ENCODE measurements at places on chromosomes 3 and 15.

DNA sequence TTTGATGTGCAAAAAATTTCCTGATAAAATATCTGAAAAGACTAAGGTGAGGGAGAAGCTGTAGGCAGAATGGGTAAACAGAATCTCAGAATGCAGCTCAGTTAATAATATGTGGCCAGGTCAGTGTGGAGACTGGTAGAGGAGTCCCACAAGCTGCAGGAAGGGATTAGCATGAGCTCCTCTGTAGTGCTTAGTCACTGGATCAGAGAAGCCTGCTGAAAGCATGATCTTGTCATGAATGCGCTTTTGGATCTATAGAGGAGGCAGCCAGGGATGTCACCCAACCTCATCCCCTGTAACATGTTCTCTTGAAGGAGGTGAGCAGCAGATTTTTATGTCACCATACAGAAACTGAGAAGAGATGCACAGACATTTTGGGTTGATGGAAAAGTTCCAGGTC lies 1035.3 kb upstream of the GBE1 start:
- DNase-seq, result no peak

GRCh38 chr15:81225161-81225671 lies 28.5 kb downstream of the IL16 start:
- DNase-seq, result no peak

DNA sequence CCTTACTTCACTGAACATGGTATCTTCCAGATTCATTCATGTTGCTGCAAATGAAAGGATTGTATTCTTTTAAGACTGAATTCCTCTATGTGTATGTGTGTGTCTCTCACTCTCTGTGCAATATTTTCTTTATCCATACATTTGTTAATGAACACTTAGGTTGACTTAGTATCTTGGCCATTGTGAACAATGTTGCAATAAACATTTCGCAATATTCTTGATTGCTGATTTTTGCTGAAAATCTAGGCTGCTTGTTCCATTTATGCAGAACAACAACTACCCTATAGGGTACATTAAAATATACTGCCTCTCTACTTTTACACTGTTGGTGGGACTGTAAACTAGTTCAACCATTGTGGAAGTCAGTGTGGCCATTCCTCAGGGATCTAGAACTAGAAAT lies 732.4 kb downstream of the CADM2 start:
- no peak for DNase-seq

- peak; percentile 8 for DNase-seq
These were observed 8.2 kb upstream of the ITGA11 start for GRCh38 chr15:68440136-68440535.

DNA sequence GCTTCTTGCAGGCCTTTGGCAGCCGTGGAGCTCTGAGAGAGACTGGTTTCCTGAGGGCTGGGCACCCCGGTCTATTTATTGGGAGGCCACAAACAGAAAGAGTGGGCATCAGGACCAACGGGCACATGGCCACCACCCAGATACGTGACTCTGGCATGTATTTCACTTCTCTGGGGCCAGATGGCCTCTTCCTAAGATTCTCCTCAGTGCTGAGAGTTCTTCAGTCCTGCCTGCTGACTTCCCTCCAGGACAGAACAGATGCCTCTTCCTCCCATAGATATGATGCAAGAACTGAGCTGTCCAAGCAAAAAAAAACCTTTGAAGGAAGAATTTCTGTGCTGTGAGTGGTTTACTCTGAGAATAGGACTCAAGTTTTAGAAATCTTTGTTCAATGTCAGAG lies 107.7 kb downstream of the IGF2BP2 start:
- DNase-seq, result no peak

GRCh38 chr3:163422671-163423070 lies 1655.6 kb downstream of the SI start:
- no peak for DNase-seq

DNA sequence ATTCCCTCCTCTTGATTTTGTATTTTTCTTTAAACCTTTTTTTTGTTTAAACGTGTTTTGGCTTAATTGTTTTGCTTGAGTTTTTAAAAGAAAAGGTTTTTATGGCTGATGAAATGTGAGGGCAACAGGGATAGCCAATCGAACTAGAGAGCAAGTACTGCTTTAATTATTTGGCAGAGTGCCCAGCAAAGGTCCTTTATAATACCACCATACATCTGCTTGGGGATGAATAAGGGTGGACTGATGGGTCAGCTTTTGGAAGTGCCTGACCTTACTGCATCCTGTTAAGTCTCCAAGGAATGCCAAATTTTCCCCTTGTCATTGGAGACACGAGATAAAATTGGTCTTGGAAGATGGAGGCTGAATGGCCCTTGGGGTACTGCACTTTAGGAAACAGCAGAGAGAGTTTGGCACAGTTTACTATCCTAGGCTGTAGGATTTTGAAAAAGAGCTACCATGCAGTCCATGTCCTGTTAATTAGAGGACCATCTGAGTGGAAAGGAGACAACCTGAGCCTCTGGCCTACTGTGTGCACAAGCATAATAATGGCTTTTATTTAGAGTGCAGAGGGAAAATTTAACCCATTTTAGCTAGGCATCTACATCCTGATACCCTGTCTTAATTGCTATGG lies 19.8 kb upstream of the MTHFS start:
- DNase-seq, result no peak

DNA sequence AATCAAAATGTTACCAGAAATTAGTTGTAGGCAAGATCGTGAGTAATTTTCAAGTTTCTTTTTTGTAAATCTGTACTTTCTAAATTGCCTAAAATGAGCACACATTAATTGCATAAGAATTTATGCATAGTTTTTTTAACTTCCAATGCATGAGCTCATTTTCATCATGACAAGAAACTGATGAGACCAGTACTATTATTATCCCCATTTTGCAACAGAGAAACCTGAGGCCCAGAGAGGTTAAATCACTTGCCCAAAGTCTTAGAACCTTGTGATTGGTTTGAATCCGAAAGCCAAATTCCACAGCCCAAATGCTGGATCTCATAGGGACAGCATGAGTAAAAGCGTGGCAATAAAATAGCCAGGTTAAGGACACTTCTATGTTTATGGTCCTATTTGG lies 274.7 kb downstream of the ERC2 start:
- DNase-seq, result no peak

- no peak for DNase-seq
These were observed 239.8 kb upstream of the AGTR1 start for GRCh38 chr3:148457886-148458285.

- peak; percentile 49 for DNase-seq
These were observed 452.8 kb upstream of the THBS1 start for GRCh38 chr15:39127925-39128617.

DNA sequence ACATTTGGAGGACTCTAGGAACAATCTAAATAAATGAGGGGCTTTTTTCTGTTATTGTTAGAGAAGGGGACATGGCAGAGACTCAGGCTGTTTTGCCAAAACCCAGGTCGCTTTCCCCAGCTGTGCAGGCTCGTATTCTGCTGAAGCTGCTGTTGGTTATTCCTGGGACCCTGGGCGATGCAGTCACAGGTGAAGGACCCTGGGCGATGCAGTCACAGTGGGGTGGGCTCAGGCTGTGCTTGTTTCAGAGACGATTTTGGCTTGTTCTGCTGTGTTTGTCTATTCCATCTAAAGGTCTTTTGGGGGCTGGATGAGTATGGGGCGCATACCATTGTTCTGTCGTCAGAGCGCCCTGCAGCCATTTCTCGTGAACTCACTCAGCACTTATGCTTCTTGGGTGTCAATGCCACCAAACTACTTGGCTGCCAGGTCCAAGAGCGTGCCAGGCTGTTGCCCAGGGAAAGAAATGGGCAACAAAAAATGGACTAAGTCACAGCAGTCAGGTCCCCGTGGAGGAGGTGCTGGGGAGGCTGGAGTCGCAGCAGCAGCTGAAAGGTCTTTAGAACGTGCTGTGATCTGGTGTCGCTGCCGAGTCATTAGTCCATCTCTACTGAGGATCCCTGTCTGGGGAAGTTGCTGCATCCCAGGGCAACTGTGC lies 151.4 kb downstream of the CHDH start:
- DNase-seq, result no peak

DNA sequence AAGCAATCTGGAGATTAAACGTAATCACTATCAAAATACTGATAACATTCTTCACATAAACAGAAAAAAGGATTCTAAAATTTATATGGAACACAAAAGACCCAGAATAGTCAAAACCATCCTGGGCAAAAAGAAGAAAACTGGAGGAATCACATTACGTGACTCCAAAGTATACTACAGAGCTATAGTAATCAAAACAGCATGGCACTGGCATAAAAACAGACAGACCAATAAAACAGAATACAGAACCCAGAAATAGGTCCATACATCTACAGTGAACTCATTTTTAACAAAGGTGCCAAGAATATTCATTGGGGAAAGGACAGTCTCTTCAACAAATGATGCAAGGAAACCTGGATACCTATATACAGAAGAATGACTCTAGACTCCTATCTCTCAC lies 621.9 kb upstream of the CCDC54 start:
- DNase-seq, result no peak

DNA sequence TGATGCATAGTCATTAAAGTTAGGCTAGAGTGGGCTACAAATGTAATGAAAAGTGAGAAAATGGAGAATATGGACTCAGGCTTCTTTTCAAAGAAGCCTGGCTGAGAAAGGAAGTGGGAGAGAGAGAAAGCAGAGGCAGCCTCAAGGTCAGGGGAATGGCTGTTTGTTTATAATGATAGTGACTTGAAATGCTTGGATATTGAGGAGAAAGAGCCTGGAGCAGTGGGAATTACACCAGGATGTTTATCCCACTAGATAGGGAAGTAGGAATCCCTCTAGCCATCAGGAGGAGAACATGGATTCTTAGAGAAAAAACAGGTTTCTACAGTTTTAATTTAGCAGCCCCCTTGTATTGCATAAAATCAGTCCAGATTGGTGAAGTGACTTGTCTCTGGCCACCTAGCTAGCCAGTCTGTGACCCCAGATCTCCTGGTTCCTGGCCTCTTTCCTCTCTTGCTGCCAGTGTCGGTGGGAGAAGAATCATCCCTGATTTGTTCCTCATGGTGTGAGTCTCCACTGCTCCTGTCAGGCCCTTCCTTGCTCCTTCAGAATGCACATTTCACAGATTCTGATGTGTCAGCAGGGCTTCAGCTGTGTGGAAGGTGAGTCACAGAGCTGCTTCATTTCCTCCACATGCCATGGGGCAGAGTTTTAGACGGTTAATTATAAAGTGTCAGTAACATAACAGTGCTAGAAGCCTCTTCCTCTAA lies 32.9 kb downstream of the SEMA6D start:
- DNase-seq, result no peak

GRCh38 chr3:31600431-31600830 lies 67.7 kb downstream of the STT3B start:
- DNase-seq, result no peak

GRCh38 chr3:45565342-45565741 lies 29.2 kb upstream of the LIMD1 start:
- DNase-seq, result no peak
